ENCODE measurements at places on chromosomes 13 and 19.
A peak's percentile ranks its signal among the peaks of the same experiment; 100 is the strongest.

GRCh38 chr19:33273881-33274662 lies 28.3 kb downstream of the CEBPA start:
- DNase-seq = no peak

DNA sequence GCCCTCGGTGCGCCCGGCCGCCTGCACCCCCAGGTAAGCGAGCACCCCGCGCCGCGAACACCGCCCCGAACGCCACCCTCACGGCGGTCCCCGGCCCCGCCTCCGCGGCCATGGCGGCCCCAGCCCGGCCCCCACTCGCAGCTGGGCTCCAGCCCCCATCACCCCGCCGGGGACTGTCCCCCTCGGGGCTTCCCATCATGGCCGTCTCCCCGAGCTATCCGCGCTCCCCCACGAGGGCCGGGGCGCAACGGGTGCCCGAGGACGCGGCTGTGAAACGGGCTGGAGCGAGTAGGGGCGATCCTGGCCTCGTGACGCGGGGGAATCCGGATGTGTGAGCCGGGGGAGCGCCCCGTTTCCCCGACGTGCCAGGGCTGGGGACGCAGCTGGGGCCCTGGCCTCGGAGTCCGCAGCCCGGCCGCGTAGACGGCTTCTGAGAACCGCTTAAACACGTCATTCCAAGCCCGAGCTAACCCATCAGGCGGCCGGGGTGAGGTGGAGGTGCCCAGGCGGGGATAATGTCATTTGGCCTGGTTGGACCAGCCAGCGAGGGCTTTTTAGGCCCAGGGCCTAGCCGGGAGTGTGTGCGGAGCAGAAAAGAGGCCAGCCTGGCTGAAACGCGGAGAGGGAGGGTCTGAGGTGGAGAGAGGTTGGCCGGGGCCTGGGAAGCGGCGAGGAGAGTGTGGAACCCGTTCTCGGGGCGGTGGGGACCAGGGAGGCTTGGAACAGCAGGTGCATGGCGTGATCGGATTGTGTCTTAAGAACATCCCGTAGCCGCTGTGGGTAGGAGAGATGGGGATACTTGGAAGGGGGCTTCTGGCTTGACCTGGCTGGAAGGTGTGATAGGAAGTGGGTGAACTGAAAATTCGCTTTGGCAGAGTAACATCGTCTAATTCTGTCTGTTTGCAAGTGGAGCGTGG lies 550 bp downstream of the CERS4 start:
- DNase-seq = peak; percentile 72

DNA sequence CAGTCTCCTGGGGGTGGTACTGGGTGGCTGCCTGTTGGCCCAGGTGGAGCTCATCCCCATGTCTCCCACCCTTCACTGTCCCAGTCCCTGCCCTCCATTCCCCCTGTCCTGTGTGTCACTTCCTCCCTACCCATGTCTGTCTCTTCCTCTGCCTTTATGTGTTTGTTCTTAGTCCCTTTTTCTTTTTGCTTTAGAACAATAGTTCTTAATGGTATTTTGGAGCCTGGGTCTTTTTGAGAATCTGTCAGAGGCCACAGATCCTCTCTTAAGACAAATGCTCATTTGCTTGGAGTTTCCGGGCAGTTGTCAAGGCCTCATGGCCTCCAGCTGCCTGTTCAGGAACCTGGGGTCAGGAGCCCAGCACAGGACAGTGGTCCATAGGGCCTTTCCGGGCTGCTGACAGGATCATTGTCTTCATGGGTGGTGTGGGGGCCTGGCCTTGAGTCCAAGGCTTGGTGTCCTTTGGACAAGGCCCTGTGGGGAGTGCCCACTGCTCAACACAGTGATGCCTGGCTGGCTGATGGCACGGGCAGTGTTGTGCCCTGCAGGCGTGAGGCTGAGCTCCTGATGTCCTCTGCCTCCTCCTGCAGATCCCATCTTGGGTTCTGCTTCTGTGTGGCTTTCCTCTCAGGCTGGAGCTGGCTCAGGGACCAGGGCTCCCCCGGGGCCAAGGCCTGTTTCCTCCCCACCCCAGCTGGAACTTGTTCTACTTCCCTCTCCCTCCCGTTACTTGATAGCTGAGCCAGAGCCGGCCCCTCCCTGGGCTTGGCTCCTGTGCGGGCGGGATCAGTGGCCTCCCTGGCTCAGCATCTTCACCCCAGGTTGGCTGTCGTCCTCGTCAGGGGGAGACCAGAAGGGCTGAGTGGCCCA lies 3.5 kb downstream of the EGLN2 start:
- no peak for DNase-seq

GRCh38 chr13:110925023-110925612 lies 10.2 kb upstream of the ANKRD10 start:
- no peak for DNase-seq

DNA sequence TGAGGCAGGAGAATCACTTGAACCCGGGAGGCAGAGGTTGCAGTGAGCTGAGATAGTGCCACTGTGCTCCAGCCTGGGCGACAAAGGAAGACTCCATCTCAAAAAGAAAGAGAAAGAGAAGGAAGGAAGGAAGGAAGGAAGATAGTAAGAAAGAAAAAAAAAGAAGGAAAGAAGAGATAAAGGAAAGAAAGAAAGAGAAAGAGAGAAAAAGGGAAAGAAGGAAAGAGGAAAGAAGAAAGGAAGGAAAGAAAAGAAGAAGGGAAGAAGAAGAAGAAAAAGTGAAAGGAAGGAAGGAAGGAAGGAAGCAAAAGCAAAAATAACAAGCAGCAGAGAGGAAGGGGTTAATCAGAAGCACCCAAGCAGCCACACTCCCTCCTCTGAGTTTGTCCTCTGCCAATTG lies 32.1 kb downstream of the NWD1 start:
- DNase-seq = no peak
